ENCODE measurements at places on chromosomes 12 and 14. TPM values are rescaled to one million over a fixed set of nuclear protein-coding genes. Genes with fewer than 3 reads are reported as not detected.

Gene PRORP
- total RNA-seq = 40.5 TPM

DNA sequence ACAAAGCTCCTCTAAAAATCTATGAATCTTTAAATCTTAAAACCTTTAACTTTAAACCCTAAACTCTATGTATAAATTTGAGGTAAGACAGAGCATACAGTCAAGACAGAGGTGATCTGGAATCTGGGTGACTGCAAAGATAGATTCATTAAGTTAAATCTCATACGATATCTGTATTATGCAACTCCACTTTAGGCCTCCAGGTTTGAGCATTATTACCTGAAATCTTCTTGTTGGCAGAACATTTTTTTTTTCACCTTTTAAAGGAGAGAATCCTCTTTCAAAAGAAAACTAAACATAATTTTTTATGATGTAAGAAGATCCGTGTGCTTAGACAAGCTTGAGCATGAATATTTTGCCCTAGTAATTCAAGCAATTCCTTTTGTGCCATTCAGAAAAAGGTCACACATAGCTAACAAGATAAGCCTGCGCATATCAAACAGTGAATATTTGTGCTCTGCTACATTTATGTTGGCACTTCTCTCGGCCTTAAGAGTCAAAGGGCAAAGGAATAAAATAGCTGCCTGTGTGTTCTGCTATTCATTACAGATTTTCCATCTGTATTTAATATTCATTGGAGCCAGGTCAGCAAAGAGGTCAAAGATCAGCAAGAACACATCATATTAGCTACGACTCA lies 163.3 kb downstream of the TMTC3 start:
- no peak for DNase-seq

- DNase-seq = no peak
These were observed 10.0 kb upstream of the SNRPF start for GRCh38 chr12:95848575-95849388.

- no peak for DNase-seq
These were observed 29.3 kb upstream of the ATF1 start for GRCh38 chr12:50734409-50735263.

GRCh38 chr12:105196090-105196489 lies 39.9 kb downstream of the APPL2 start:
- DNase-seq = no peak
